Iris pigment epithelial cell (primary cell): ENCODE measurements at places on chromosomes 1 and 21.

DNA sequence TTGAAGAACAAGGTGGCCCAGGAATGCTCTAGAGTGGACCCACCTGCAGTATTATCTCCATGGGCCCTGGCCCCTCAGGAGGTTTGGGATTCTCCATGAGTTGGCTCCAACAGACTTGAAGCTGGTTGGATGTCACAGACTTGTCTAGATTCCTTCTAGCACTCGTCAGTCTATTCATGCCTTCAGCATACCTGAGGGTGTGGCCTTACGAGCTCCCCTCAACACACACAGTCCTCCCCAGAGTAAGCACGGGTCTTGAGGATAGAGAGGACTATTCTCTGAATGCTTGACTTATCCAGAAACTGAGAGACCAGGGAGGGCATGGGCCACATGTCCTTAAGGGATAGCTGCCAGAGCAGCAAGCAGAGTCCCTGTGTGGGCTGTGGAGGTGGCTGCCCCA is 45.9 kb upstream of the COL6A1 start:
- DNase-seq, result peak; percentile 66

DNA sequence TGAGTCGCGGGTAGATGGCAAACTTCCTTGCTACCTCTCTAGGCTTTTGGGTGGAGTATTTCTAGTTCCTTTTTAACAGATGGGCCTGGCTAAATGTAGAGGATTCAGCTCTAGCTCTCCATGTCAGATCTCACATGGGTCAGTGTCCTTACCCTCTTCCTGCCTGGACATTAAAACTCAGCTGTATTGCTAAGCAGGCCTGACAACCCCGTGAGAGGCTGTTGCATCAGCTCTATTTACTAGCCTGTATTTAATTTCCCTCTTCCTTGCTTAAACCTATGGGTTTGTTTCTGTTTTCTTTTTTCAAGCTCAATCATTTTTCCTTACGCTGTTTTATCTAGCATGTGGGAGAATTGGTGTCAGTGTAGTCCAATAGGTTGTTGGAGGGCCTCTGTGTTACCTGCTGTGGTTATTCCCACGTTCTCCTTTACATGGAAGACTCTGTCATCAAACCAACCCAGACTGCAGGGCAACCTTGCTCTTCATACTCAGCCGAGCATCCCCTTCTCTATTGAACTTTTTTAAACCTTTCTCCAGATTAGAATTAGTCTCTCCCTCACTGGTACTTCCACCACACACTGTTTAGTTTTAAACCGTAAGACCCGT is 79.5 kb upstream of the BACH1 start:
- peak; percentile 55 for DNase-seq

DNA sequence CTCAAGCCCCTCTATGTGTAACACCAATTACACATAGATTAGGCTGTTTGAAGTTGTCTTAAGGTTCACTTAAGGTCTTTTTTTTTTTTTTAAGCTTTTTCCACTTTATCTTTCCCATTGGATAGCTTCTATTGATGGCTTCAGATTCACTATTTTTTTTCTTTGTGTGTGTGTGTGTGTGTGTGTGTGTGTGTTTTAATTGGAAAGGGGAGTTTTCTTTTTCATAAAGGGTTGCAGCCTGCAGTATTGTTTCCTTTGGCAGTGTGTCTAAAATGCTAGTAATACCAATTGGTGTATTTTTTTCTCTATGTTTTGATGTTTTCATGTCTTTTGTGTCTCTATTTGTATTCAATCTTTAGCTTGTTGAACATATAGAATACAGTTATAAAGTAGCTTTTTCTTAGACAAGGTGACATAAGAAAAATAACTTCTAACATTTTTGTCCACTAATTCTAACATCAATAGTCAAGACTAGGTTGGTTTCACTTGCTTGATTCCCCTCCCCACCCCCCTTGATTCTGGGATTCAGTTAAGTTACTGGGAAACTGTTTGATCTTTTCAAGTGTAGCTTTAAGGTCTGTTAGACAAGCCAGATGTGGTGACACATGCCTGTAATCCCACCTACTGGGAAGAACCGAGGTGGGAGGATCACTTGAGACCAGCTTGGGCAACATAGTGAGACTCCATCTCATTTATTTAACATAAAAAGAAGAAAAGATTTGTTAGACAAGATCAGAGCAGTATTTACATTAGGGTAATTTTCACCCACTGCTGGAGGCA is 21.4 kb downstream of the PRRC2C start:
- DNase-seq, result peak; percentile 33

DNA sequence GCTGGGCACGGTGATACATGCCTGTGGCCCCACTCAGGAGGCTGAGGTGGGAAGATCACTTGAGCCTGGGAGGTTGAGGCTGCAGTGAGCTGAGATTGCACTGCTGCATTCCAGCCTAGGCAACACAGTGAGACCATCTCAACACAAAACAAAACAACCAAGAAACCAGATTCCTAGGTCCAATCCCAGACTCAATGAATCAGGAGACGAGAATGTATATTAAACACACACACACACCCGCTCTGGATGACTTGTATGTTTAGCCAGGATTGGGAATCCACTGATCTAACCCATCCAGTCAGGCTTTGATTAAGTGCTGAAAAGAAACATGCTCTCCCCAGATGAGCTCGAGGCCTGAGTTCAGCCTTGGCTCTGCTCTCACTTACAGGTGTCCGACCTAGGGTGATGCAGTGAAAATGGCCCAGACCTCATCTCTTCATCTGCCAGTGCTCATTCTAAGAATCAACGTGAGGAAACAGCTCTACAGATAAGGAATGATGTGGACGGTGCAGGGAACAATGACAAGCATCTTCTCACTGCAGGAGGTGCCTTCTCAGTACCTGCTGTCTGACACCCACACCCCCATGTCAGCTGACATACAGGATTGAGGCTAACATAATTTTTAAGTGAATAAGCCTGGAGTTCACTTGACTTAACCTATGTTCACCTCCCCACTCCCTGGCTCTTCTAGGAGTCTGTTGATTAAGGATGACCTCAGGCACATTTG is 15.3 kb upstream of the SRSF4 start:
- DNase-seq, result peak; percentile 84

GRCh38 chr1:210586771-210587170 is 258.1 kb downstream of the HHAT start:
- no peak for DNase-seq

DNA sequence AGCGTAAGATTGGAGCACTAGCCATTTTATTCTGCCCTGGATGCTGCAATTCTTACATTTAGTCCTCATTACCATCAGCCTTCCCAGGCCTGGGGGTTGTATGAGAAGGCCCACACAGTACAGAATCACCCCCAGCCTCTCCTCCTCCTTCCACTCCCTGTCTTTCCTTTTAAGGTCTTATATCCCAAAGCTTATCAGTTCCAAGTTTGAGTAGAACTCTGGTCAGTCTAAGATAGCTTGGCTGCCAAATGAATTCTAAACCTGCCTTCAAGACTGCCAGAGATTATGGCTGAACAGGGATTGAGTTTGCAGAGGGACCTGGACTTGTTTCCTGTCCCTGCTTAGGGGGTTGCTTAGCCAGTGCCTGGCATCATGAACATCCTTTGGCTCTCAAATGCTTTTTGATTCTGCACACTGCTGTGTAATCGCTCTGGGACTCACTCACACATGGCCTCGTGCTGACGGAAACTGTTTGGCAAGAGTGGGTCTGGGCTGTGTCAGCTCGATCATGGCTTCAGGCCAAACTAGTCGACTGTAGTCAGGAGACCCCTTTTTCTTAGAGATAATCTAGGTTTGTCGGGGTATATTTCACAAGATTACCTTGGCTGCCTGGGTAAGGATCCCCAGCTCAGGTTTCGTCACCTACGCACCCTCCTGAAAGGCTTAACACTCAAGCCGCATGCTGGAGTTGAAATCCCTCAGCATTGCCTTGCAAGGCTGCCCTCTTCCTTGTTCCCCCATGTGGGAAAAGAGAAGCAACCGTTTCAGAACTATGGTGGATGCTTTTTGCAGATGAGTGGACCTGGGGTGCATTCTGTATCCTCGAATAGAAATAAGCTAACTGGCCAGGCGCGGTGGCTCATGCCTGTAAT is 252.6 kb downstream of the NFIA start:
- no peak for DNase-seq

DNA sequence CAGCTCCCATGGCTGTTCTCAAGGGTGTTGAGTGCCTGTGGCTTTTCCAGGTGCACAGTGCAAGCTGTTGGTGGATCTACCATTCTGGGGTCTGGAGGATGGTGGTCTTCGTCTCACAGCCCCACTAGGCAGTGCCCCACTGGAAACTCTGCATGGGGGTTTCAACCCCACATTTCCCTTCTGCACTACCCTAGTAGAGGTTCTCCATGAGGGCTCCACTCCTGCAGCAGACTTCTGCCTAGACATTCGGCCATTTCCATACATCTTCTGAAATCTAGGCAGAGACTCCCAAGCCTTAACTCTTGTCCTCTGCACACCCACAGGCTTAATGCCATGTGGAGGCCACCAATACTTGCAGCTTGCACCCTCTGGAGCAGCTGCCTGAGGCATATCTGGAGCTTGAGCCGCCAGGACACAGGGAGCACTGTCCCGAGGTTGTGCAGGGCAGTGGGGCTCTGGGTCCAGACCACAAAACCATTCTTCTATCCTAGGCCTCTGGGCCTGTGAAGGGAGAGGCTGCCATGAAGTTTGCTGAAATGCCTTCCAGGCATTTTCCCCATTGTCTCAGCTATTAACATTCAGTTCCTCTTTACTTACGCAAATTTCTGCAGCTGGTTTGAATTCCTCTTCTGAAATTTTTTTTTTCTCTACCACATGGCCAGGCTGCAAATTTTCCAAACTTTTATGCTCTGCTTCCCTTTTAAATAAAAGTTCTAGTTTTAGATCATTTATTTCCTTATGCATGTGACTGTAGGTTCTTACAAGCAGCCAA is 8.8 kb upstream of the CAPN8 start:
- DNase-seq, result no peak

- DNase-seq, result no peak
Measured at GRCh38 chr1:44359234-44359935, 4.3 kb upstream of the ERI3 start.

- peak; percentile 58 for DNase-seq
Measured at GRCh38 chr21:34797921-34798535, 129.2 kb downstream of the CLIC6 start.

- no peak for DNase-seq
Measured at GRCh38 chr1:200634261-200635122, 13.9 kb upstream of the KIF14 start.

DNA sequence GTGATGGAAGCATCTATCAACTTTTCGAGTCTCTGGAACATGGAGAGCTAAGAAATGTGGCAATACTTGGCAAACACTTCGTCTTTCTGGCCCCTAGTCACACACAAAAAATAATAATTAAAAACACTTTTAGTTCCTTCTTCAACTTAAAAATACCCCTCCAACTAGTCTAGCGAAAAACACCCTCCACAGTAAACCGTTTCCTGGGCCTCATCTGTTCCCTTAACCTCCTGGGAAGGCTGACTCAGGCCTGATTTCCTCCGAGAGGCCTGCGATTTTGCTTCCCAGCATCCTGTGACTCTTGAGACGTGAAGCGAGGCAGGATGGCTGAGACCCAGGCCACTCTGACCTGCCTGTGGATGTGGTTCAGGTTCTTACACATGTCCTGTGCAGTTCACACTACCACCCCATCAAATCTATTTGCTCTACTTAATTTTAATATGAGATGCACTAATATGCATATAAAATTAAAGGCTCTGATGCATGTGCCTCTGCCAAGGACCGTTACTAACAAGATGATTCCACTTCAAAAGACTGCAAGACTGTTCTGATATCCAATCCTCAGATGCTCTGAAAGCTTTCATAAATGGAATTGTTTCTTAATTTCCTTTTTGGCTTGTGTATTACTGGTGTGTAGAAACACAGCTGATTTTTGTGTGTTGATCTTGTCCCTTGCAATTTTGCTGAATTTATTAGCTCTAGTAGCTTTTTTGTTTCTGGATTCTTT is 3.5 kb downstream of the NAV1 start:
- DNase-seq, result peak; percentile 81

DNA sequence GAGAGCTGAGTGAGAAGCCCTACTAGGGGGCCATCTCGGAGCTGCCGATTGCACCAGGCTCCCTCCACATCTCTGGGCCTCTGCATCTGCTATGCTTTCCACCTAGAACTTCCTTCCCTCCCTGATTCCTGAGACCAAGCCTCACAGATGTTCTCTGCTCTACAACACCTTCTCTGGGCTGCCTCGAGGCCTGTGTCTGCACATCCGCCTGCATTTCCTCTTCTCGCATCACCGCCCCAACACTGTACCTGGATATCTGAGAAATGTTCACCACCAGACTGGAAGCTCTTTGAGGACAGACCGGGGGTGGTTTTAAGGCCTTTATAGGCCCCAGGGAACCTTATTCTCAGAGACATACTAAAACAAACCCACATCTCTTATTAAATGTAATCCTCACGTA is 20.7 kb downstream of the CTNNBIP1 start:
- DNase-seq, result no peak

DNA sequence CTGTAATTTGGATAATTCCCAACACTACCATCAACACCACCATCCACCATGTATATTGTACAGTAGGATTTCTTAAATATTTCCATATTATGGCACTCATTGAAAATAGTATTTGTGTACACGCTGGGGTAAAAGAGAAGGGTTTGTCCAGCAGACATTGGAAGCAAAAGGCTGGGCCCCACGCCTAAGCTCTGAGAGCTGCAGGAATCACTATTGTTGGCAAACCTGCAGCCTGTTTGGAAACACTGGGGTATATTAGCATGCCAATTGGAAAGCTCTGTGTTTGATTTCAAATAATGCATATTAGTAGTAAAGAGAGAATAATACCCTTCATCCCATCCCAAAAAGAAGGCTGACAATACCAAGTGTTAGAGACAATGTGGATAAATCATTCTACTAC is 81.5 kb upstream of the DPYD start:
- DNase-seq, result no peak

DNA sequence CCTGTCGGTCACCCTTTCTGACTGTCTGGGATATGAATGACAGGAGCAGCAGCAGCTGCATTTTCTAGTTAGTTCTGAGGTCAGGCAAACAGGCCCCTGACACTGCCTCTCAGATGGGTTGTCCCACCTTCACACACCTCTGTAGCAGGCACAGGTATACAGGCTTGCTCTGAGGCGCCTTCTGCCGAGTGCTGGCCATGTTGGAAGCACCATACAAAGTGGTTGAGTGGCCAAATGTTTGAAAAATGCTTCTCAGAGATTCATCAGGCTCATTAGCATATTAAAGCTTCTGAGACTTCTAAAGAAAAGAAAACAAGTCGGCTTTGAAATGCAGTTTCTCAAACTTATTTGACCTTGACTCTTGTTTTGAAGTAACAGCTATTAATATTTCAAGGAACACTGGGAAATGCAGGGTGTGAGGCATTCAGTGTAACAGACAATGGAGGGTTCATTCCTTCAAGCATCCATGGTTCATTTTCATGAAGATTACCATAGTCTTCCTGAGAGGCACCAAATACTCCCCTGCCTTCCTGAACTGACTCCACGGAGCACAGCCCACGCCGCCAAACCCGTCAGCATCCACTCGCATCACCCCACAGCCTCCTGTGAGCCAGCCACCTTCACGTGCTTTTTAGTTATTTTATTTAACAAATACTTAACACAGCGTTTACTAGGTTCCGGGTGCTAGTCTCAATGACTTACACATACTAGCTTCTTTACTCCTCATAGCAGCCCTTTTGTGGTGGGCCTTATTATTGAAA is 81.8 kb downstream of the KCNN3 start:
- no peak for DNase-seq
